ENCODE measurements at places on chromosomes 5 and 9.

GRCh38 chr9:84436386-84437109, 96.0 kb upstream of the SLC28A3 start:
- no peak for DNase-seq

DNA sequence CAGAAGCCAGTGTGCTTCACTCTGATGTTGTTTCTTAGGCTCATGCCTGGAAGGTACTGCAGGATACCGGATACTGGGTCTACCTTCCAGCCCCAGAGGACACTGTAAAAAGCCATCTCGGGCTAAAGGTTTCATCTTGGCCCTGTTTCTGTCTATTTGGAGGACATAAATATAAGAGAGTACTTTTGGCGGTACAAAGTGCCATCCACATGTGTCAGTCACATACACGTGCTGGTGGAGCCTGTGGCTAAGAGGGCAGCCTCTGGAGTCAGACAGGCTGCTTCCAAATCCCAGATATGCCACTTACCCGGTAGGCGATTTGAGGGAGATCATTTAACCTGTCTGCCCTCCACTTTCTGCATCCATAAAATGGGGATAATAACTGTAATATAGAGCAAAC, 160.4 kb downstream of the NR3C1 start:
- no peak for DNase-seq

GRCh38 chr5:178285399-178286225, 53.0 kb upstream of the PHYKPL start:
- DNase-seq = no peak

GRCh38 chr9:134694368-134694665, 52.7 kb downstream of the COL5A1 start:
- no peak for DNase-seq

DNA sequence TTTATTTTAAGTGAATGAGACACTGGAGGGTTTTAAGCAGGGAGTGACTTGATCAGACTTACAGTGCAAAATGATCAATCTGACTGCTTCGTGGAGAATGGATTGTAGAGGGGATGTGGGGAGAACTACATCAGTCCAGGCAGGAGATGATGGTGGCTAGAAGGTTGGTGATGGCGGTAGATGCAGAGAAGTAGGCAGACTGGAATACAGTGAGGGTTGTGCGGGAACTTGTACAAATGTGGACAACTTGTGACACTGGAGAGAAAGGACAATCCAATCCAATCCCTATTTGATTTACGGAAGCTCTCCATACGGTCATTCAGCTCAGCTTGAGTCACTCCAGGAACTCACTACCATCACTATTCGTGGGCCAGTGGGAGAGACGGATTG, 593 bp downstream of the TIGD6 start:
- no peak for DNase-seq

- DNase-seq = no peak
Measured at GRCh38 chr9:121737481-121737931, 86.1 kb downstream of the DAB2IP start.

GRCh38 chr9:2595973-2596372, 25.6 kb upstream of the VLDLR start:
- no peak for DNase-seq

DNA sequence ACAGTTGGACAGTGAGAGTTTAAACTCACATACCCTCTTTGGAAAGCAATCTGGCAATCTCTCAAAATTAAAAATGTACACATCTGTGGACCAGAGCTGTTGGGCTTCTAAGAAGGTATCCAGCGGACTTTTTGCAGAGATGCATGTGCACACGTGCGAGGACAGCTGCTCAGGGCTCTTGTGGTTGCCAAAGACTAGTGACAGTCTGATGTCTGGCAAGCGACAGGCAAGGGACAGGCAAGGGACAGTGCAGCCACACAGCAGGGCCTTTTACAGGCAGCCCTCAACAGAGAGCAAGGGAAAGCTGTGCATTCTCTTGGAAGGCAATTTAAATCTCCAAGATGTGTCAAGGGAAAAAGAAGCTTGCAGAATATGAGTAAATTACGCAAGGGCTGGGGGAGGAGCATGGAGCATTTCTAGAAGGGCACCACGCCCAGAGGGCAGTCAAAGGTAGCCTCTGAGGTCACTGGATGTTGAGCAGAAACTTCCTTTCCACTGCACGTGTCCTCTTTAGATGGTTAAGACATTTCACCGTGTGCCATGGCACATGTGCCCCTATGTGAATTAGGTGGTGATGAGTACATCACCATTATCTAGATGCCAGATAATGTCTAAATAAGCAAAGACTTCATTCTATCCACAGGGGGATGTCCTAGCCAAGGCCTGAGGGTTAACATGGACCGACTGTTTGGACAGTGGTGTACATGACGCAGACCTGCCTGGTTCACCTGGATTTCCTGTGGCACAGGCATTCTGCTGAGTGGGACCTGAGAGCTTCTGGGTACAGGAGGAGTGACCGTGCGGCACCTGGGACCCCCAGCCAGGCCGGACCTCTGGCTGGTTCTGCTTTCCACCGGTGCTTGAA, 9.1 kb downstream of the GFPT2 start:
- DNase-seq = no peak

GRCh38 chr5:149386166-149386565, 7.1 kb upstream of the IL17B start:
- DNase-seq = no peak

- DNase-seq = no peak
Measured at GRCh38 chr9:13705918-13706317, 426.4 kb upstream of the MPDZ start.

- no peak for DNase-seq
Measured at GRCh38 chr5:39780347-39780746, 355.6 kb upstream of the DAB2 start.

GRCh38 chr5:7849681-7850394, 1.1 kb downstream of the CFAP90 start:
- DNase-seq = no peak

- DNase-seq = no peak
Measured at GRCh38 chr9:33044677-33045282, 19.7 kb downstream of the DNAJA1 start.

DNA sequence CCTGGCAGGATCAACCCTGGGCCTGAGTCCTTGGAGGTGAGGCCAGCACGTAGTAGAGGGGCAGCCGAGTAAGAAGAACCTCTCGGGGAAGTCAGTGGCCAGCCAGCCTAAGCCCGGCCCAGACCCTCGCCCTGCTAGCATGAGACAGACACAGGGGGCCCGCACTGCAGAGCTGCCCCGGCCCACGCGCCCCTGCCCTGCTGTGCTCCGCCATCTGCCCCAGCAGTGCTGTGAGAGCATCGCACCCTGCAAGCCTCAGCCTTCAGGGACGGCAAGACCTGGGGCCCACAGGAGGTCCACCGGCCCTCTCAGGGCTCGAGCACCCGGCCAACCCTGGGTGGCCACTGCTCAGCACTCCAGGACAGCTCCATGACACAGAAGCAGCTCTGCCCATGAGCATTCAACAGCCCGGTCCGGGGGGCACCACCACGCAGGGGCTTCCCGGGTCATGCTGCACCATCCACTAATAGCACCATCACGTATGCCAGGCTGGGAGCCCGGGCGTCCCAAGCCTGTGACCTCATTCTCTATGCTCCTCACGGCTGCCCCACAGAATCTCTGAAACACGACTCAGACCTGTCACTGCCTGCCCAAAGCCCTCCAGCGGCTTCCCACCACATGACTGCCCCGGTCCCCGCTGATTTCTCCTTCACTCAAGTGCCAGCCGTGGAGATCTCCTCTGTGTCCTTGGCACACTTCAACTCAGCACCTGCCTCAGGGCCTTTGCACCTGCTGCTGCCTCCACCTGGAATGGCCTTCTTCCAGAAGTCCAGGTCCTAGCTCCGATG, 38.1 kb downstream of the ADAMTS2 start:
- DNase-seq = no peak

GRCh38 chr5:108726446-108727235, 21.1 kb upstream of the FER start:
- DNase-seq = no peak

DNA sequence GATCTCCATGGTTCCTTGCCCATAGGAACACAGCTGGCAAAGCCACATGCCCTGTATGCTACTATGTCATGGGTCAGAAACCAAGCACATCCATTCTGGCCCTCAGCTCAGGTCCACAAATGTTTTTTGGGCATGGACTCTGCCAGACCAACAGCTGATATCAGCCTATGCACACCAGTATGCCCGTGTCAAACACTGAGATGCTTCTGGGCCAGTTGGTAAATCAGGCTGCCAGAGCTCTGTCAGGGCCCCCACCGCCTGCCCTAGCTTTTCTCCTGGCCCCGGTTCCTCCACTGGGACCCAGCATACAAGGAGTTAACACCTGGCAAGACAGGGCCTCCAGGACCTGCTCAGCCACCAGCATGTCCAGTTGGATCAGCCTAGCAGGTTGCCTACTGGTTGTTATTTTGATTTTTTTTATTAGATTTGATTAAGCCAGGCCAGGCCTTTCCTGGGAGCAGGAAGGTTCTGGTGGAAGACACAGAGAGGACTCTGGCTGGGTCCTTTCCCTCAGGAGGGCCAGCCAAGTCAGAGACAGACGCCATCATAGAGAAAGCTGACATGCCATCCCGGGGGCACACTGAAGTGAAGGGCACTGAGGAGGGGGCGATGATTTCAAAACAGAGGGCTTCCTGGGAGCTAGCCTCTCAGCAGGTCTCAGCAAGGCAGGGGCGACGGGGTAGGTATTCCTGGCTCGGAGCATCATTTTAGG, 65.8 kb downstream of the TSTD2 start:
- DNase-seq = no peak

- no peak for DNase-seq
Measured at GRCh38 chr5:153896701-153897100, 142.0 kb downstream of the FAM114A2 start.

GRCh38 chr5:94433397-94434163, 184.8 kb downstream of the KIAA0825 start:
- DNase-seq = no peak

GRCh38 chr9:94911986-94912635, 185.6 kb downstream of the AOPEP start:
- no peak for DNase-seq

DNA sequence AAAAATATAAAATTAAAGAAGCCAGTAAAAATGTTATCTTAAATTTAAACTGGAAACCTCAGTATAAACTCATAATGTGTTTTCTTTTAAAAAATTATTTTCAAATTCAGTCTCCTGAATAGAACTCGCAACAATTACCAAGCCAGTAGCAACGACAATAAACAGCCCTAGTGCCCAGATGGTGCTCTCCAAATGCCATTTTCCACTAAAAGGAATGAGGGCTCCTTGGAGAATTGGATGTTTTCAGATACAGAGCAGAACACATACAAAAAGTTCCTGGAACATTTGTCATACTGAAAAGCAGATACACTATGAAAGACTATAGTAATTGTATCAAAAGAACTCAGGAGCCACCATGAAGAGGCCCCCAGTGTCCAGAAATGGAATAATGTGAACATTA, 97.4 kb downstream of the TMC1 start:
- no peak for DNase-seq

- DNase-seq = no peak
Measured at GRCh38 chr5:35198075-35198474, 32.2 kb downstream of the PRLR start.

DNA sequence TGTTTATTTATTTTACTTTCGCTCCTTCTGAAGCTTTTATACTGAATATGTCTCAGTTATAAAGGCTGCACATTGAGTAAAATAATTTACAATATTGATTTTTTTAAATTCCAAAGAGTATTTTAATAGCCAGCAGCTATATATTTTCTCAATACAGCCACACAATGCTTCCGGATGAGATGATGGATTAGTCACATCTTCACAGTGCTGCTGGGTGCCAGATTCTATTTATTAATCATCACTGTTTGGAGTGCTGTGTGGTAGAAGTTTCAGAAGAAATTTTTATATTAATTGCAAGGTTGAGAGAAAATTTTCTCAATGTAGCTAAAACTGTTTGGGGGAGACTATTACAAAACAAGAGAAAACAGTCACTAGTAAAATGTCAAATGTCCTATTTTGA, 989.8 kb downstream of the TLE4 start:
- no peak for DNase-seq

DNA sequence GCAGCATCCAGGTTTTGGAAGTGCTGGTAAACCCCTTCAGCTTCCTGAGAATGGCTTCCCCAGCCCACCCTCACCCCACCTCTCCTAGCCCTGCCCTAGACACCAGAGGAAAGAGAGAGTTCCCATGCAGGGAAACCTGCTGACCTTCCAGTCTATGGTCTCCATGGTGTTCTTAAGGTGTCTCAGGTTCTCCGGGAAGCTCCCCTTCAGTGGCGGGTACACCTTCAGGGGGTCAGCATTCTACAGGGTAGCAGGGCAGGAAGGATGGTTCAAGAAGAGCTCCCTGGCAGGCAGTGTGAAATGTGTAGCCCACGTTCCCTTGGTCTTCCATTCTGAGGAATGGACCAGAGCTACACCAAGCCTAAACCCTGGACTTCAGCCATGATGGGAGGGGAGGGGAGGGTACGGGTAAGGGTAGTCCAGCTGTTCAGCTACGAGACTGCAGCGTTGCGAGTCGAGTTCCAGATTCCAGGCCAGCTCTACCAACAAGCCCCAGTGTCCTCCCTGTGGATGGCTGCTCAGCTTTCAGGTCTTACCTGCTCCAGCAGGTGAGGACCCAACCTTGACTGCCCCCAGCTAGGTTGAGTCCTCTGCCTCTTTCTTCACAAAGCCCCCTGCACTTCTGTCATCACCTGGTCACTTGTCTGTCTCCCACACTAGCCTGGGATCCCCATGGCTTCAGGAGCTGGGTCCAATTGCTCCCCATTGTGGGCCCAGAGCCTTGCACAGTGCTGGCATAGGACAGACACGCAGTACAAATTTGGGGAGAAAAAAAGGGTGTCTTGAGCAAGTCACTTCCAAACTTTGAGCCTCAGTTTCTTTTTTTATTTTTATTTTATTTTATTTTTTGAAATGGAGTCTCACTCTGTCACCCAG, 7.5 kb downstream of the CD74 start:
- no peak for DNase-seq

- no peak for DNase-seq
Measured at GRCh38 chr9:101209670-101210069, 175.1 kb downstream of the BAAT start.

- DNase-seq = no peak
Measured at GRCh38 chr9:4933177-4933576, 51.9 kb upstream of the JAK2 start.

- no peak for DNase-seq
Measured at GRCh38 chr9:114316605-114317230, 6.2 kb upstream of the ORM1 start.

DNA sequence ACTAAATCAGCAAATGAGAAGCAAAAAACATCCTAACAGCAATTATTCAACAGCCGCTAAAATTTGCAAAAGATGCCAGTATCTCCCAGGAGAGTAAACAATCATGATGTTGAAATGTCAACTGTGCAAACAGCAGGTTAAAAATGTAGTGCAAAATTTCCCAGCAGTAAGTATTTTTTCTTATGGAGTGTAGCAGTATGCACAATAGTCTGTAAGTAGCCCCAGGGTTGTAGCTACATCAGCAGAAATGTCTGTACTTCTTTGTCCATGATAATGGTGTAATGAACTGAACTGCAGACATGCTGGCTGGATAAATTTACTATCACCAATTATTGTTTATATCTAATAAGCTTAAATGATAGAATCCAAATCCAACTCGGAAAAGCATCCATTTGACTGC, 31.4 kb downstream of the GRIN3A start:
- no peak for DNase-seq

GRCh38 chr5:110665184-110665726, 61.2 kb downstream of the TMEM232 start:
- DNase-seq = no peak

Data from effector CD4-positive, alpha-beta T cell (primary cell).